Heart left ventricle (tissue), 16 donors: ENCODE measurements at places on chromosomes 2 and 18.

- no peak for DNase-seq
These were observed 144.9 kb downstream of the AGAP1 start for GRCh38 chr2:235638541-235639427.

DNA sequence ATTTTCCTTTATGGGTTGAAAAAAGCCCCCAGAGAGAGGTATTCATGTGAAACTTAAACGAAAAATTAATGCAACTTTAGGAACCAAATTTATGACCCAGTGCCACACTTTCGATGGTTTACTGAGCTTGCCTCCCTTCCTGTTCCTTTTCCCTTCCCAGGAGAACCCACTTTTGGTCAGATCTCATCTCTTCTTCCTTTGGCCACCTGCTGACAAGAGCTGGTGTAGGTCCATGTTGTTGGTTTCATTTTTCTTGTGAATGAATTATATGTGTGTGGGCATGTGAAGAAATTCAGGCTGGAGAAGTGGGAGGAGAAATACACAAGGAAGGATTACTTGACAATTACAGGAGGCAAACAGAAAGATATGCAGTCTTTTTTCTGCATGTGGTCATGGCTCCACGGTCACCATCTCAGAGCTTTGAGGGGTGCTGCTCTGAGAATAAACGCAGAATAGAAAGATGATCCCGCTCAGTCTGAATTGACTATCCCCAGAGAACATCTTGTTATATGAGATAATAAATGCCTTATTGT lies 111.3 kb upstream of the TCF4 start:
- no peak for DNase-seq

DNA sequence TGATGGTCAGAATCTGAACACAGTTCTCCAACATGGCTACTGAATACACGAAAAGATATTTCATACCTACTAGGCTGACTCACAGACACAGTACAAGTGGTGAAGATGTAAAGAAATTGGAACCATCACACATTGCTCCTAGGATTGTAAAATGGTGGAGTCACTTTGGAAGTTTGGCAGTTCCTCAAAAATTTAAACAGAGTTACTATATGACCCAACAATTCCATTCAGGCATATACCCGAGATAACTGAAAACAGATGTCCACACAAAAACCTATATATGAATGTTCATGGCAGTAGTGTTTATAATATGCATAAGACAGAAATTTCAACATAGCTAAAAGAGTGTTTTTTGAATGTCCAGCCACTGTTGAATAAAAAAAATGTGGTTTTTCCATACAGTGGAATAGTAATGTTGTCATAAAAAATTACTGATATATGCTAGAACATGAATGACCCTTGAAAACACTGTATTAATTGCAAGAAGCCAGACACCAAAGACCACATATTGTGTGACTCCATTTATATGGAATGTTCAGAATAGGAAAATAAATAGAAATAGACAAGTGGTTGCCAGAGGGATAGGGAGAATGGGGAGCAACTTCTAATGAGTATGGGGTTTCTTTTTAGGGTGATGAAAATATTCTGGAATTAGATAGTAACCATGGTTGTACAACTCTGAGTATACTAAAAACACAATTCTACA lies 10.1 kb downstream of the RMP24 start:
- no peak for DNase-seq

DNA sequence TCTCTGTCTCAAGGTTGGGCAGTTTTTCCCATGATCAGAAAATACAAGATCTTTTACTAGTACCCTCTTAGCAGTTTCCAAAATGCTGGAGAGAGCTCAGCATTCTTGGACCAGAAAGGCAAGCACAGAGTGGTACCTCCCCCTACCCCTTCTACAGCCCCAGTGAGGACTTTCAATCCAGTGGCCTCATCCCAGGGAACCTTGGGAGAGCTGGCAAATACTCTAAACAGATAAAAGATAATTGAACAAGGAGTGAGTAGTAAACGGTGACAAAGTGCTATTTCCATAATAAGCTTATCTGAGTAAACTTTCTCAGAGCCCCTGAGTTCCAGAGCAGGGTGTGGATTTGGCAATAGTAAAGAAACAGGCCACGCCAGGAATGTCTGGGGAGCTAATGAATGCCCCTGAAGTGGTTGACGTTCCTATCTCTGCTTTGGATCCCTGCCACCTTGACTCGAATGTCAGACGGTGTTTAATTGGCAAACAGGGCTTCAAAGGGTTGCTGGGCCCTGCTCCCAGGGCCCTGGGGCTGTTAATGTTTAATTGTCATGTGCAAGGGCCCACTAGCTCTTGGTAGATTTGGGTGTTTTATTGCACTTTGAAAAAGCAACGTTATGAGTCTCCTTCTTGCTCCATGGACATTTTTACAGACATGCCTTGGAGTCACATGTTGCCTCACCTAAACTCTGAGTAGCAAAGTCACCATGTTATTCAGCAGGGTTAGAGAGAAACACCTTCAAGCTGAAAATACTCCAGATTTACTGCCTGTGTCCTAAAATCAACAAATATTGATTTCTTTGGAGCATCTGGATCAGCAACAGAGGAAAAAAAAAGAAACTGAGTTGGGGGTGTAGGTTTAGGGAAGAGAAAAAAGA lies 239.9 kb downstream of the CYRIA start:
- DNase-seq: peak; percentile 63

- DNase-seq: no peak
These were observed 3.7 kb upstream of the SOCS6 start for GRCh38 chr18:70284976-70285620.

DNA sequence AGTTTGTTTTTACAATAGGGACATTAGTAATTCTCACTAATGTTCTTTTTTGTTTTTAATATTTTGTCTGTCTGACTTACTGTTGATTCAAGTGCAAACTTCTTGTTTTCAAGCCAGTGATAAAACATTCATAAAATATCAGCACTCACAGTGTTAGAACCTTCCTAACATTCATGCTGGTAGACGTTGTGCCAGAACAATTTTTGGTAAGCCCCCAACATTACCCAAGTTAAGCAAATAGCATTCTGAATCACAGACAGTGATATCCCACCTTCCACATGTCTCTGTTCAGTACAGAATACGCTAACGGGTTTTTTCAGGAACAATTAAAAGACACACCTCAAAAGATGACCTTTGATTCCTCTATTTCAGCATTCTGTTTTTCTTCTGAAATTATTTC lies 390.3 kb downstream of the ARHGAP15 start:
- DNase-seq: no peak

DNA sequence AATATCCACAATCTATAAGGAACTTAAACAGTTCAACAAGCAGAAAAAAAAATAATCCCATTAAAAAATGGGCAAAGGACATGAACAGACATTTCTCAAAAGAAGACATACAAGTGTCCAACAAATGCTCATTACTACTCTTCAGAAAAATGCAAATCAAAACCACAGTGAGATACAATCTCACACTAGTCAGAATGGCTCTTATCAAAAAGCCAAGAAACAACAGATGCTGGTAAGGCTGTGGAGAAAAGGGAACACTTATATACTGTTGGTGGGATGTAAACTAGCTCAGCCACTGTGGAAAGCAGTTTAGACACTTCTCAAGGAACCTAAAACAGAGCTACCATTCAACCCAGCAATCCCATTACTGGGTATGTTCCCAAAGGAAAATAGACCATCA lies 7.2 kb upstream of the CRYGB start:
- no peak for DNase-seq

DNA sequence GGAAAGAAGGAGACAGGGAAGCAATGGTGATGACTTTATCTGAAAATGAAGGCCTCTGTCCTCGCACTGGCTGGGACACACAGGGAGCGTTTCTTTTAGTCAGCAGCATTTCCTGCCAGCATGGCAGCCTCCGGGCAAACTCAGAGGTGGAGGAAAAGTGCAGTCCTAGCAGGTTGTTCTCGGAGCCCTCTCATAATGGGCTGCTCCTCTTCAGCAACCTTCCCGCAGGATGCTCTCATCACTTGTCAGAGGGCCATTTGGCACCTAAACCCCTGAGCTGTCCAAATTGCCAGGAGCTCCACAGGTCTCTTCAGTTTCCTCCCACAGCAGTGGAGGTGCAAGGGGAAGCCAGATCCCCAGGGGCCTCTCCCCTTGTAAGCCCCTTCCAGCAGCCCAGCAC lies 6.2 kb downstream of the STK39 start:
- no peak for DNase-seq

GRCh38 chr2:68980956-68981355 lies 6.5 kb downstream of the GKN1 start:
- DNase-seq: no peak

- peak; percentile 61 for DNase-seq
These were observed 127.7 kb downstream of the DYSF start for GRCh38 chr2:71581026-71581425.

GRCh38 chr2:1685957-1686783 lies 58.1 kb downstream of the PXDN start:
- DNase-seq: no peak

DNA sequence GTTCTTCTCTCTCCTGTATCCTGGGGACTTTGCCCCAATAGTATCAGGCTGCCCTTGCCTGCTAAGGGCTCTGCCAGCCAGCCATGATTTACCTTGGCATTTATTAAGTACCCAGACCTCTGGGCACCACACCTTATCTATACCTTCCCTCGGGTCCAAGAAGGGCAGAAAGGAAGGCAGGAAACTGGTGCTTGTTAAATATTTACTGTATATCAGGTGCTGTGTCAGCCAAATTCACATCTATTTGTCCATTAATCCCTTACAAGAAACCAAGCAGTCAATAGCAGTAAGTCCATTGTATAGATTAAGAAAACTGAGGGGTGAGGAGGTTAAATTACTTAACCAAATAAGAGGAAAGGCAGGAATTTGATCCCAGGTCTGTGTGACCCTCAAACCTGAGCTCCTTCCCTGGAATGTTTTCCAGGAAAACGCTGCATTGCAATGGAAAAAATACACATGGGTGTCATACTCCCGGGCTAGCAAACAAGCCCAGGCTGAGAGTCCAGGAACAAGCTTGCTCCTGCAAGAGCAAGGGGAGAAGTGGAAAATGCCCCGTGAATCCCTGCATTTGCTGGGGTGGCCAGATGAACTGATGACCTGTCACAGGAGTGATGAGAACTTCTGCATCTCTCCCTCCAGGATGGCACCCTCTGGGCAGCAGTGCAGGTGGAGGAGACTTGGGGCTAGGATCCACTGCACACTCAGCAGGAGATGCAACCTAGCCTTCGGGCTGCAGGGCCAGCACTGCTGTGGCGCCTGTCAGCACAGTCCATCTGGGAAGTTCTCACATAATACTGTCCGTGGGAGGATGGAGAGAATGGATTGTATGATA lies 30.4 kb downstream of the CIB4 start:
- no peak for DNase-seq

DNA sequence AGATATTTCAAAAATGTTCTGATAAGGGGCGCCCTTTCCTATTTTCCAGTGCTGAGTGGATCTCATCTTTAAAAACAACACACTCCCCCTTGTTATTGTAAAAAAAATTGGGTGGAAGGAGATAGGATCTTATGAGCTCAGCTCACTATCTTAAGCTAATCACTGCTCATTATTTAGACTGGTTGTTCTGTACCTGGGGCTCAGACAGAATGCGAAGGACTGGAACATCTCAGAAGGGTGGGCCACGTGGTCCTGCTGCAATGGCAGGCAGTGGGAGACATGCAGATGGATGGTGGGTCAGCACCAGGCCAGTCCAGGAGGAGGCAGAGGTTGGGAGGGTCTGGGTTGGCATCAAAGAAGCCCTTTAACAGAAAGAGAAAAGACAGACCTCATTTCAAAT lies 48.3 kb upstream of the GPR155 start:
- DNase-seq: no peak

- no peak for DNase-seq
These were observed 2.1 kb upstream of the MAP3K2 start for GRCh38 chr2:127389778-127390435.

GRCh38 chr2:143901185-143901842 lies 618.6 kb downstream of the ZEB2 start:
- DNase-seq: no peak

DNA sequence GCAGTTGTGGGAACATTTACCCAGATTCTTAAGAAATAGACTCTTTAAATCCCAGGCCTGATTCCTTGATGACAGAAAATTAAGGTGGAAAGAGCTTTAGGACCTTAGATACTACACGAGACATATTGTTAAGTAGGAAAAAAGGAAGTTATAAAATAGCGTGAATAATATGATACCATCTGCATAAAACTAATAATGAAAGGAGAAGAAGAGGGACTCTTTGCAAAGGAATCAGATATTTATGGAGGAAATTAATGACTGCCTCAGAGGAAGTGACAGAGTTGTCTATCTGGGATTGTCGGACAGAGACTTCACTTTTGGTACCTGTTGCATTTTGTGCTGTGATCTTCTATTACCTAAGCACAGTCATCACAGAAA lies 20.8 kb downstream of the APCDD1 start:
- DNase-seq: no peak

DNA sequence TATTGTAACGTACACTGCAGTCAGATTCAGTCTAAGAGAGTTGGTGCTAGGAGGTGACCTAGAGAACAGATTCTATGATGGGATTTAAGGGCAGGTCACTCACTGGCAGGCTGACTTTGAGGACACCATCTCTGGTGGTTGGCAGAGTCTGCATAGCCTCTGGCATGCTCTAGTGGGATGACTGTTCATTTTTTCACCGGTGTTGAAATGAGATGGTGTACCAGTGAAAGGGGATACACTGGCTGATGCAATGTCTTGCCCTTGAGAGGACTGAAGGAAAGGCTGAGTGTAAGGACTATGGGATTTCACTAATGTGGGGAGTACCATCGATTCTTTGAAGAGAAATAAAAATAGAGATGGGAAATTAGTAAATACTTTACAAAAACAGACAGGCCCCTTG lies 186.9 kb upstream of the PIEZO2 start:
- DNase-seq: no peak

DNA sequence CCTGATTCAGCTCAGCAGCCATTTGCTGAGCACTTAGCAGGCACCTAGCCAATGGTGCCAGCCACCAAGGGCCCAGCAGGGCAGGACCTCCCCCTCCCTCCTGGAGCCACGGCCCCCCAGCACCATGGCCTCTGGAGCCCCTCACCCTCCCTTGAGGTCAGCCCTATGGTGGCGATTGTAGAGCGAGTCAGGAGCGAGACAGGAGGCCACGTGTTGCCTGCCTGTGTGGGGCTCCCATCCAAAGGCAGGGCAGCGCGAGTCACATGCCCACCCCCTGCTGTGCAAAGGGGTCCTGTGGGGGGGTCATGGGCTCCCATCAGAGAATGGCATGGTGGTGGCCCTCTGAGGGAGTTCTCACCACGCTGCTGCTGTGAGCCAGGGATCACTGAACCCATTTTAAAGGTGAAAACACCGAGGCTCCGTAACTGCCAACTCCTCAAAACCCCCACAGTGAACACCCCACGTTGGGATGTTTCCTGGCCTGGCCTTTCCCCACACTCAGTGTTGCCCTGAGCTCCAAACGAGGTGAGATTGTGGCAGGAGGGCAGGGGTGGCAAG lies 35.6 kb downstream of the RAMP1 start:
- no peak for DNase-seq

DNA sequence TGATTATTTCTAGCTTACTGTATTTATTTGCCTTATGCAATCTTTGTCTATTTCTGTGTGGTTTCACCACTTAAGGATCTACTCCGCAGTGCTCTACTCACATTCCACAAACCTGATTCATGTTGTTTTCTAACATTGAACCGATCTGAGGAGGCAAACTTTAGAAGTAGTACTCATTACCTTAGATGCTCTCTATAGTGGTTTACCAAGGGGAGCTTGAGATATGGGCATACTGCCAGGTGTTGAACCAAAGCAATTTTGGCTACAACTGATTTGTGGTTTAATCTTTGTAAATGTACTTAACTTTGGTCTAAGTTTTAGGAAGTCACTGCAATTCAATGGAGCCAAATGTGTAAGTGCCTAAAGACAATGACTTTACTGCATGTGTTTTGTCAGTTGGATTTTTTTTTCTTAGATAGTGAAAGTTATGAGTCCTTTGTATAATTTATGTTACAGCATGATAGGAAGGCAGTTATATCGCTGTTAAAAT lies 50.1 kb downstream of the MAP2 start:
- no peak for DNase-seq

GRCh38 chr2:38515155-38516074 lies 87.3 kb downstream of the HNRNPLL start:
- DNase-seq: peak; percentile 74
